Activated T-cell treated with anti-CD3 and anti-CD28 coated beads for 1 hour (primary cell): ENCODE measurements at places on chromosomes 16 and 17.

DNA sequence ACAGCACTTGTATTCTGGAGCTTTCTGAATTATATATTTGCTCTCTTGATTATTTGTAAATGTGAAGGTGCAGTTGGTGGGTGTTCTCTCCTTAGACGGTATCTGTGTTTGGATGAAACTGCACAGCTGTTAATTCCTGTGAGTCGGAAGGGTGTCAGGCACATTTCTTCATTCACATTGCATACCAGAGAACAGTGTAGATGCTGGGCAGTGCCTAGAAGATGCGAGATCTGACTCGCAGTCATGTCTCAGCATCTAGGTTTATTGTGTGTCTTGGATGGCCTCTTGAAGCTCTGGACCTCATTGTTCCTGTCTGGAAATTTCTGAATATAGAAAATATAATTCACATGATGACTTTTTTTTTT lies 61.2 kb downstream of the CLEC16A start:
- DNase-seq = no peak

DNA sequence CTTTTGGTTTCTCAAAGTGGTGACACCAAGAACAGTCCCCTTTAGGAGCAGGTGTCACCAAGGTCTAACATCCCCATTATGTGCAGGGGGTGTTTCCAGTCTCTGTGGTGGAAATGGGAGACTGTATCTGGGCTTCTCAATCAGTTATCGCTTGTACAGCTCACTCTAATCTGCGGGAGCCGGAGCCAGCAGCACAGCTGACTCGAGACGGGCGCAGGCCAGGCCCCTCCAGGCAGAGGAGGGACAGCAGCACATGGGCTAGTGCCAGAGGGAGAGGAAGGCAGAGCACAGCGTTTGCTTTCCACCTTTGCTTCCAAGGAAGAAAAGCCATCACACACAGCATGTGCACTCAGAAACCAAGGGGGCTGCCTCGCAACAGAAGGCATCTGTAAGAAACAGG lies 91.2 kb upstream of the CREBBP start:
- no peak for DNase-seq

DNA sequence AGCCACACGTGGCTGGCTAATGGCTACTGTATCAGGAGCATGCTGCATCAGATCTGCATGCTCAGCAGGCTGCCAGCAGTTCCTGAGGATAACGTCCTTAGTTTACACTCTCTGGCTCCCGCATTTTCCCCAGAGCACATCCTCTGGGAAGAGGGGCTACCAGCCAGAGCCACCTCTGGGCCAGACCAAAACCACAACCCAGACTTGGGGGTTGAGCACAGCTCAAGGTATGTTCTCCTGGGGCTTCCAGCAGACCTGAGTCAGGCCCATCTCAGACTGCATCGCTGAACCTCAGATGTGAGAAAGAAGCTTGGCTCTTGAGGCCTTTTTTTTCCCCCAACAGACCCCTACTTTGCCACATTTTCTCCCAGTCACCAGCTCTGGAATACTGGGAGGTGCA lies 23.7 kb upstream of the WSCD1 start:
- DNase-seq = no peak

GRCh38 chr16:58127033-58127556 lies 2.1 kb downstream of the CFAP20 start:
- DNase-seq = no peak

DNA sequence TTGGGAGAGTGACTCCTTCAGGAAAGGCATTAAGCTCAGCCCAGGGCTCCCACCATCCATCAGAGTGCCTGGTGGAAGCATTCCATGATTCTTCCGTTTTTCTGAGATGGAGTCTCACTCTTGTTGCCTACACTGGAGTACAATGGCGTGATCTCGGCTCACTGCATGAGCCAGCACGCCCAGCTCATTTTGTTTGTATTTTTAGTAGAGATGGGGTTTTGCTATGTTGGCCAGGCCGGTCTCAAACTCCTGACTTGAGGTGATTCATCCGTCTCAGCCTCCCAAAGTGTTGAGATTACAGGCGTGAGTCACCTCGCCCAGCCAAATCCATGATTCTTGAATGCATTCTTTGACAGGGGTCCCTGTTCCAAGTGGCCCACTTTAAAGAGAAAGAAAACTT lies 23.1 kb downstream of the MIS12 start:
- no peak for DNase-seq

DNA sequence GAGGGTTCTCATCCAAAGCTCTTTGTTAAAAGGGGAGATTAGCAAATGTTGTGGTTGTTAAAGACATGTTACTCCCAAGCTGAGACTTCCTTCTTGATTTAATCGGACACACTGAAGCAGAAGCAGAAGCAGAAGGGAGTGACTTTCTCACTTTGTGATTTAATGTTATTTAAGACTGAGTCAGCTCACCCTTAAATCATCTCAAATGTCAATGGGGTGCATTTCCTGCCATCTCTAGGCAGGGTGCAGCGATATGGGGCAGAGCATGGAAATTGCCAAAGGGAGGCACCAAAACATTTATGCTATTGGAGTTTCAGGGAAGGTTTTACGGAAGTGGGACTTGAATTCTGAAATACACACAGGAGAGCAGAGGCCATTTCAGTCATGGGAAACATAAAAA lies 283.6 kb downstream of the ABCC12 start:
- DNase-seq = no peak

DNA sequence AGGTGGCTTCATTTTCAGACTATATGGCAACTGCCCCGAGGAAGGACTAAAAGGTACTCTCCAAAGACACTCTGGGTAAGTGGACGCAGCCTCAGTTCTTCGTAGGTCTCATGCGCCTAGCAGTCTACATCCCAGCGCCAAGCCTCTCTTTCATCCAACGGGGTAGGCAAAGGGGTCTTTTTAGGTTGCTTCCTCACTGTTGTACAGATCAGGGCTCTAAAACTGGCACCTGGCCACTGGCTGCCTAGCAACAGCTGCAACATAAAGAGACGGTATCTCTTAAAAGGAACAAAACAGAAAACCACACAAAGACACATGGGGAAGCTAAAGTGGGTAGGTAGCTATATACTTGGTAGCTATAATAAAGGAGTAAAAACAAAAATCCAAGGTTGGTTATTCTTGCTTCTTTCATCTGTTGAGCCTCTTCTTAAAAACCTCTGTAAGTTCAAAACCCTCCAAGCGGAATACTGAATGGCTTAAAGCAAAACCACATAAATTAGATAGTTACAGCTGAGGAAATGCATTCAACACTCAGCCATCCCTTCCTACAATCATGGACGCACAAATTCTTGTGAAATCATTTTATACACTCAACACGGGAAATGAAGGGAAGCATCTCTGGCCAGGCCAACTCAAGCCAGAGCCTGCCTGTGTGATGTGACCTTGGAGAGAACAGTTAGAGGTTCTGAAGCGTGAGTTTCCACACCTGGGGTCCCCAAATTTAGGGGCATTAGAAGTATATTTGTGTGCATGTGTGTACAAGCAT lies 22.7 kb downstream of the CYTH1 start:
- peak; percentile 66 for DNase-seq

GRCh38 chr16:4900036-4900435 lies 36.9 kb downstream of the PPL start:
- DNase-seq = no peak

DNA sequence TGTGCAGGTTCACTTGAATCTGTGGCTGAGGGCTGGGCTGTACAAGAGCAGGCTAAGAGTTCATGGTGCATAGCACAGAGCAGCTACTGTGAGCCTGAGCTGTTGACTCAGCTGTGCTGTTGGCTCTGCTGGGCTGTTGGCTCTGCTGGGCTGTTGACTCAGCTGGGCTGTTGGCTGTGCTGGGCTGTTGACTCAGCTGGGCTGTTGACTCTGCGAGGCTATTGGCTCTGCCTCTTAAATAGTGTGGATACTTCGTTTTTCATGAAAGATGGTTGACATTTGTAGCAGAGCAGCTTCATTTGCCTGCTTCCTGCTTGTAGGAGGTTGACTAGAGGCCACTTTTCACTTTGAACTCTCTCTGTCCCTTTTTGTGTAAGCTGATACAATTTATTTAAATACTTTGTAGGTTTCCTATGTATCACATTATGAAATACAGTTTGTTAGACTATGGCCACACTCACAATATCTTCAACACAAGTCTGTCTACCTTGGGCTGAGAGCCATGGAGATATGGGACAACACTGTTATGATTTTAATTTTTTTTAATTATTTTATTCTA lies 40.3 kb upstream of the CCNF start:
- no peak for DNase-seq

DNA sequence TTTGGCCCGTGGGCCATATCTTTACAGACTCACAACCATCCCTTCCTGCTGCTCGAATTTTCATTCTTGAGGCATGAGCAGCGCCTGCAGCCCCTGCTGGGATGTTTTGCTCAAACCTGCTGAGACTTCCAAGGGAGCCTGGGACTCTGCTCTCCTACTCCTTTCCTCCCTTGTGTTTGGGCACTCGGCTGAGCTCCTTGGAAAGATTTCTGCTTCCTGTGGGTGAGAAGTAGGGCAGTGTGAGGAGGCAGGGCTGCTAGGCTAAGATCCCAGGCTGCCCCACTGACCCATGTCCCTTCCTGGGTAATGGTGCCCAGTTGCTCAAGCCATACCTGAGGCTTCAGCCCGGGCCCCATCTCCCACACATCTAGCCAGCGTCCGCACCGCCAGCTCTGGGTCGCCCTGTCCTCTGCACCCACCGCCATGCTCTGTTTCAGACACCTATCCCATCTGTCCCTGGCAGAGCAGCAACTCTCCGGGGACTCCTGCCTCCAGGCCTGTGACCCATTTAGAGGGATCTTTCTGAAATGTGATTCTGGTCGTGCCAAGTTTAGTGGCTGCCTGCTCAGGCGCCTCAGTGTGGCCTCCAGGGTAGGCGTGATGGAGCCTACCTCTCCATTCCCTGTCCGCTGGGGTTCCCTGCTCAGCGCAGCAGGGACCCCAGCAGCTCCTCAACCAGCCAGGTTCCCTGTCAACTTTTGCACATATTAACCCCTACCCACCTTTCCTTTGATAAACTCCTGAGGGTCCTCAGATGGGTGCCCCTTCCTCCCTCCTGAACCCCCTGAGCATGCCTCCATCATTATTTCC lies 190.1 kb downstream of the CCDC182 start:
- DNase-seq = no peak

- DNase-seq = no peak
Measured at GRCh38 chr17:62657690-62658089, 30.2 kb downstream of the MRC2 start.

DNA sequence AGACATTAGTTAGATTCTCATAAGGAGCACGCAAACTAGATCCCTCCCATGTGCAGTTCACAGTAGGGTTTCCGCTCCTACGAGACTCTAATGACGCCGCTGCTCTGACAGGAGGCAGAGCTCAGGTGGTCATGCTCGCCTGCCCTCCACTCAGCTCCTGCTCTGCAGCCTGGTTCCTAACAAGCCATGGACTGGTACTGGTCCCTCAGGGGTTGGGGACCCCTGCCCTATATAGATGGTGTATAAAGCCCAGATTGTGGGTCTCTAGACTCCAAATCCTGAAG lies 52.1 kb upstream of the LYRM9 start:
- no peak for DNase-seq

DNA sequence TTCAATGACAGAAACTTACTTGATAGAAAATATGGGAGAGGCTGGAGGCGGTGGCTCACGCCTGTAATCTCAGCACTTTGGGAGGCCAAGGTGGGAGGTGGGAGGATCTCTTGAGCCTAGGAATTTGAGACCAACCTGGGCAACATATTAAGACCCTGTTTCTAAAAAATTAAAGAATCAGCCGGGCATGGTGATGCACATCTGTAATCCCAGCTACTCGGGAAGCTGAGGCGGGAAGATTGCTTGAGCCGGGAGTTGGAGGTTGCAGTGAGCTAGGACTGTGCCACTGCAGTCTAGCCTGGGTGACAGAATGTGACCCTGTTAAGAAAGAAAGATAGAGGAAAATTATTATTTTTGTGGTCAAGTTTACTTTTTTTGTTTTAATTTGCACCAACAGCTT lies 2.1 kb upstream of the NLK start:
- DNase-seq = no peak

GRCh38 chr17:82649501-82650261 lies 1.4 kb upstream of the WDR45B start:
- DNase-seq = no peak

GRCh38 chr17:40402668-40403067 lies 15.0 kb downstream of the TOP2A start:
- DNase-seq = no peak

GRCh38 chr16:57374067-57374534 lies 1.8 kb downstream of the CX3CL1 start:
- DNase-seq = no peak

DNA sequence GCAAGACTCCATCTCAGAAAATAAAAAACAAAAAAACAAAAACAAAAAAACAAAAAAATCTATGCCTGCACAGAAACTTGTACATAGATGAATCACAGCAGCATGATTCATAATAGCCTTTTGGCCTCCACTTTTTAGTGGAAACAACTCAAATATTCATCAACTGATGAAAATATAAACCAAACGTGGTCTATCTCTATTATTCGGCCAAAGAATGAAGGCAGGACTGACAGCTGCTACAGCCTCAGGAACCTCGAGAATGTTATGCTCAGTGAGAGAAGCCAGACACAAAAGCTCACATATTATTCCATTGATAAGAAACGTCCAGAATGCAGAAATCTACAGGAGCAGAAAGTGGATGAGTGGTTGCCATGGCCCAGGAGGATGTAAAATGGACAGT lies 19.8 kb downstream of the PPL start:
- DNase-seq = no peak
